ENCODE measurements at places on chromosomes 13 and 19.
A peak's percentile ranks its signal among the peaks of the same experiment; 100 is the strongest.

- DNase-seq, result no peak
These were observed 21.1 kb downstream of the ZNF473 start for GRCh38 chr19:50046649-50047503.

DNA sequence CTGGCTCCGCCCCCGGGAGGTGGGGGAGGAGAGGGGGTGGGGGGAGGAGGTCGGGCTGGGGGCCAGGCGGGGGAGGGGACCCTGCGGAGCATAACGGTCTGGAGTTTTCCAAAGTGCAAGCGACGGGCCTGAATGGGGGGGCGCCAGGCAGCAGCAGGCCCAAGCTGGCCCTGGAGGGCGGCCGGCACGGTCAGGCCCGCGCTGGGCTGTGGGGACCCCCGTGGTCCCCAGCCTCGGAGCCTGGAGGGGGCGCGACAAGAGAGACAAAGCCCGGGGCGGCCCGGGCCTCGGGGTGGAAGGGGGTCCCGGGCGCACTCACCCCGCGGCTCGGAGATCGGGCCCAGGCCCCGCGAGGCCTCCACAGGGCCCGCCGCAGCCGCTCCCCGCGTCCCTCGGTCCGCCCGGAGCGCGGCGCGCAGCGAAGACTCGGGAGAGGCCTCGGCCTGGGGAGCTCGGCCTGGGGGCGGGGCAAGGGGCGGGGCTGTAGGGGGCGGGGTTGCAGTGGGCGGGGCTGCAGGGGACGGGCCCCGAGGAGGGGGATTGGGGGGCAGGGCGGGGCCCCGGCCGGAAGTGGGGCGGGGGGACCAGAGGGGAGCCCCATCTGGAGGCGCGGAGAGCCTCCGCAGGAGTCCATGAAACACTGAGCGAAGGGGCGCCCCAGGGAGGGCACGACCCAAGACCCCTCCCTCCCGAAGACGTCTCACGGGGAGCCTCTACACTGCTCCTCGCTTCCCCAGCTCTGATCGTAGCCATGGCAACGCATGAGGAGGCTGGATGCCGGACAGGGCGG, 47.6 kb downstream of the PTPRS start:
- DNase-seq, result no peak

- no peak for DNase-seq
These were observed 7.3 kb downstream of the EPSTI1 start for GRCh38 chr13:42984691-42985090.

DNA sequence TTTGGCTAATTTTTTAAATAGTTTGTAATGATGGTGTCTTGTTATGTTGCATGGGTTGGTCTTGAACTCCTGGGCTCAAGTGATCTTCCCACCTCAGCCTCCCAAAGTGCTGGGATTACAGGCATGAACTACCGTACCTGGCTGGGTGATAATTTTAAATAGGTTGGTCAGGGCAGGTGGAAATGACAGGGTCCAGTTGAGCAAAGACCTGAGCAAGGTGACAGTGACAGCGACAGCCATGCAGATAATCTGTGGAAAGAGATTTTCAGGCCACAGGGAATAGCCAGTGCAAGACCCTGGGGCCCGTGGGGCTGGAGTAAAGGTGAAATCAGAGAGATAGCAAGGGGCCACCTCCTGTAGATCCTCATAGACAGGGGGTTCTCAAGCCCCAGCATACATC, 3.5 kb downstream of the SPACA6 start:
- no peak for DNase-seq

GRCh38 chr19:10858204-10858828, 10.1 kb downstream of the C19orf38 start:
- no peak for DNase-seq

DNA sequence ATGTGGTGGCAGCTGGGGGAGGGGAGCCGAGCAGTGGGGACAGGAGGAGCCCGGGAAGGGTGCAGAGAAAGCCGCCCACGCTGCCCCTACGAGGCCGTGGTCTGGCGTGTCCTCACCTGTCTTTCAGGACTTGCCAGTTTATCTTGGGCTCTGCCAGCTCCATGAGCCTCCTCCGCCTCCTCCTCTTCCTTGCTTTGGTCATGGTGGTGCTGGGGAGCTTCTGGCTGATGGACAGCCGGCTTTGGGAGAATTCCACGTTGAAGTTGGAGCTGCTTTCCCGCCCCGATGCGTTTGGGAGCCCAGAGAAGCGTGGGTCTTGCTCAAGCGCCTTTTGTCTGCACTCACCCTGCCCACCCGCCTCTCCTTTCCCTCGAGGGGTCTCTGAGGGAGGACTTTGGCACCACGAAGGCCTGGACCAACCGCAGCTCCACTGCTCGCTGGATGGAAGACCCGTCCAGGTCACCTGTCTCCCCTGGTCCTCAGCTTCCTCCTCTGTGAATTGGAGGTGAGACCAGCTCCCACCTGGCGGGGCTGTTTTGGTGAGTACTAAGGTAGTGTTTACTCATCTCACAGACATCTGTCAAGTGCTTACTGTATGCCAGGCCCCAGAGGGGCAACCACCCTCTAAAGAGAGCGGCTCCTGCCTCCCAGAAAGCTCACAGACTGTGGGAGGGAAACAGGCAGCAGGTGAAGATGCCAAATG, 29.7 kb upstream of the MIER2 start:
- DNase-seq, result no peak

- no peak for DNase-seq
These were observed 77.0 kb downstream of the TM9SF2 start for GRCh38 chr13:99577934-99578917.

DNA sequence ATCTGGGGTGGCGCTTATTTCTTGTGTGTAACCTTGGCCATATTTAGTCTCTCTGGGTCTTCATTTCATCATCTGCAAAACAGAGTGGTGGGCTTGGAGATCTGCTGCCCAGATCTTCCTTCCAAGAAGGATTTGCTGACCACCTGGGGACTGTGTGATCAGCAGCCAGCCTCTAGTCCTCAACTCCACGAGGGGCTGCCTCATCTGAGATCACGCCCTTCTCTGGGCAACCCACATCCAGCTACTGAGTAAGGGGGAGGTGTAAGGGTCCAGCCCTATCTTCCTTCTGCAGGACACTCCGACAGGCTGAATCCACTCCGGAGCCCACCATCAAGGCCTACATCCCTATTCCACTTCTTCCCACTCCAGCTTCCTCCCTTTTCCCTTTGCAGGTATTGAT, 57.9 kb downstream of the CHST8 start:
- no peak for DNase-seq

GRCh38 chr19:722553-723101, 13.9 kb downstream of the PALM start:
- no peak for DNase-seq

DNA sequence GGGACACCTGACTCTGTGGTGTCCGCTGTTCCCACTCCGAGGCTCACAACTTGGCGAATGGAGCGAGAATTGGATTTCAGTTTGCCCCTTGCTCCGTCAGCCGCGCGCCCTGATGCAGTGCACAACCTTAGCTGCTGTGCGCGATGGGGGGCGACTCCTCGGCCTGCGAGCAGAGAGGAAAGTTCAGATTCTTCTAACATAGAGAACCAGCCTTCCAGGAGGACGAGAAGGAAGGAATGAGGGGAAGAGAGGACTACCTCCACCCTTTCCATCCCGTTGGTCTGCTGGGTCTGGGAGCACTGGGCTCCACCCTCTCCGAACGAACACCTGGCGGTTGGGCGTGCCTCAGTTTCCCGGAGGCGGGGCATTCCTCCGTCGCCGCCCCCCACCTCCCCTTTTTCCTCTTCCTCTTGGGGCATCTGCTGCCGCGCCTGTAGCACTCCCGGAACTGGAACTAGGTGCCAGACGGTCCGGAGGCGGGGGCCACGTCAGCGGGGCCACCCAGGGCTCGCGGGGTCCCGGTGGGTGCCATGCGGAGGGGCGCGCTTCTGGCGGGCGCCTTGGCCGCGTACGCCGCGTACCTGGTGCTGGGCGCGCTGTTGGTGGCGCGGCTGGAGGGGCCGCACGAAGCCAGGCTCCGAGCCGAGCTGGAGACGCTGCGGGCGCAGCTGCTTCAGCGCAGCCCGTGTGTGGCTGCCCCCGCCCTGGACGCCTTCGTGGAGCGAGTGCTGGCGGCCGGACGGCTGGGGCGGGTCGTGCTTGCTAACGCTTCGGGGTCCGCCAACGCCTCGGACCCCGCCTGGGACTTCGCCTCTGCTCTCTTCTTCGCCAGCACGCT, at the start of gene KCNK6:
TSS of gene KCNK6 (plus strand) at position 425 of the 838 bp plus-strand sequence. CDS start at position 531, 106 bp downstream.
- no peak for DNase-seq

- no peak for DNase-seq
These were observed 1.7 kb upstream of the KLK12 start for GRCh38 chr19:51036519-51036918.

- no peak for DNase-seq
These were observed 11.3 kb upstream of the POU2F2 start for GRCh38 chr19:42143341-42144234.

DNA sequence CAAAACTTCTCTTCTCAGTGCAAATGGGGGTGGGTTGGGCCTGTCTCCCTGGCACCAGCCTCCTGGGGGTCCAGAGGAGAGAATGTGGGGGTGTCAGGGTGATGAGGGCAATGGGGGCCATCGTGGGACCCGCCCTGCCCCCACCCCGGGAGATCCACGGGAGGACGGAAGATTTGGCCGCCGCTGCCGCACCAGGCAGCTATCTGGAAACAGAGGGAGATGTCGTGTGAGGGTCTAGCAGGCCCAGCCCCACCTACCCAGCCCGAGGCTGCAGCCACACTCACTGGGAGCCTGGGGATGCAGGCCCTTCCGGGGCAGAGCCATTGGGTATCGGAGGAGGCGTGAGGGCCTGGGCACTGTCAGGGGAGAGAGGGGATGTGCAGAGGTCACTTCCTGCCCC, 1.8 kb upstream of the TMEM86B start:
- no peak for DNase-seq

GRCh38 chr19:28606269-28607032, 606.5 kb downstream of the UQCRFS1 start:
- no peak for DNase-seq

DNA sequence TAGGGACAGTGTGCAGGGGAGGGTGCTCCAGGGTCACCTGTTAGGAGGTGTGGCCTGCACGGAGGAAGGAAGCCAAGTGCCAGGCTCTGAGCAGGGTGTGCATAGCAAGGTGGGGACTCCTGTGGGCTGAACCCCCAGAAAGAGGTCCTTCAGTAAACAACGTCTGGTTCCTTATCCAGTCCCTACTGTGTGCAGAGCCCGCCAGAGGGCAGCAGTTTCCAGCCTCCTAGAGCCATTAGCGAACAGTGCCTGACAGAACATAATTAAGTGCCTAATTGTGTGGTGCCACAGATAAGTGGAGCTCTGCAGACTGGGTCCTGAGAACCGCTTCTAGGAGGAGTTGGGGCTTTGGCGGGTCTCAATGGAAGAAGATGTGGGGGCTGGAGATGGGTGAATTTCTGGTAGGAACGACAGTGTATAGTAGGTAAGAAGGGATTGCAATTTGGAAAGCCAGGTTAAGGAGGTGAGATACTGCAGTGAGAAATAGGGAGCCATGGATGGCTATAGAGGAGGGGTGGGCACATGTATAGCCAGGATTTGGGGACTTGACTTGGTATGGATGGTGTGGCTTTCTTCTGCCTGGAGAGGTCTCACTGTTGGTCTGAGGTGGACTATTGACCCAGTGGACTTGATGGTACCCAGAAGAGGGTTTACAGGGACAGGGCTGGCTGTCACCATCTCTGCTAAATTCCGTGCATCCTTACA, 323.1 kb downstream of the ZNF536 start:
- no peak for DNase-seq

DNA sequence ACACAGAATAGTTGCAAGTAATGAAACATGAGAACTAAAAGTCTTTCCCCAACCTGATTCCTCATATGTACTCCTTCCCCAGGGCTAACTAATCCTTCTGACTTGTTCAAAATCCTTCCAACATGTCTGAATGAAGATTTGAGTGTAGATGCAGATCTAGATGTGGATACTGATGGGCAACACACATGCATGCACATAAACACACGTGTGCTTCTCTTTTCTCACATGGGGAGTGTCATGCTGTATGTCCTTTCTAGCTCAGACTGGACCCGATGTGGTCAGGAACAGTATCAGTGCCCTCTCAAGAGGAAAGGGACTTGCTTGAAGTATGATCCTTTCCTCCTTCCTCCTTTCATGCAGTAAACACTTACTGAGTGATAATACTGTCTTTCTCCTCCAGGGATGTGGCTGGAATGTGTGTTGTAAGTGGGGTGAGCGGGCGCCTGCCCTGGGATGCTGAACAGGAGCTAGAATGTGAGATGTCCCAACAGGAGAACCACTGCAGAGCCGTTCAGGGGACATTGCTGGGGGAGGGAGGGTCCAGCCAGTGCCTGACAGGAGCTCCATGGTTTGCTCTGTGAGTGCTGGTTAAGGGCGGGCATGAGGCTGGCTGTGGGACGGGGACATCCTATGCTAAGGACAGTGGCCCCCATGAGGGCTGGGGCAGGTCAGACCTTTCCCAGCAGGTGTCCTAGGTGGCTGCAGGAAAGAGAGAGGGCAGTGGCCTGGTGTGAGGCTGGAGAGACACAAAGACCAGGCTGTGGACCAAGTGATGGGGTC, 146.9 kb downstream of the TEX29 start:
- no peak for DNase-seq

DNA sequence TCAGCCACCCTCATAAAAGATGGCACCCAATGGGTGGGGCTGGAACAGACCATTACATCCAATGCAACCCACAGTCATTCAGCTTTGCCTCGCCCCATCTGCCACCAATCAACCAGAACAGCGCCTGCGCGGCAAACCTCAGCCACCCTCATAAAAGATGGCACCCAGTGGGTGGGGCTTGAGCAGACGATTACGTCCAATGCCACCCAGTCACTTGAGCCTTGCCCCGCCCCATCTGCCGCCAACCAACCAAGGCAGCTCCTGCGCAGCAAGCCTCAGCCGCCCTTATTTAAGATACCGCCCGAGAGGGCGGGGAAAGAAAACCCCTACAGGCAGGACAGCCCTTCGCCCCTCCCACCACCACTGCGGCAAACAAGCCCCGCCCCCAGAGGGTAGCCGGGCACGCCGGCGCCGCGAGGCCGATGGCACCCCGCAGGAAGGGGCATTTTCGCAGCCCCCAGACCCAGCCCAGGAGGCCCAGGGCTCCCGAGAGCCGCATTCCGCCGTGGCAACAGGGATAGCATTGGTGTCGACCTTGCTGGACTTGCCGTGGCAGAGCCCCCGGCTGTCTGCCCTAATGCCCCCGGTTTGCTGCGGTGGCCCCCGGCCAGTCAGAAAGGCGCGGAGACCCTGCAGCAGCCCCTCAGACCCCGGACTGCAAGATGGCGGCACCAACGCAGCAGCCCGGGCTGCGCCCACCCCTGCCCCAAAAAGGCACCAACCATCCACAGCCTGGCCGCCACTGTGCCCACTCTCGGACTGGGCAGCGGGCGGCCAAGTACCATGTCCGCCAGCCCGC, 675 bp downstream of the PEG3 start:
- DNase-seq, result peak; percentile 55

- DNase-seq, result no peak
These were observed 20.1 kb downstream of the FPR3 start for GRCh38 chr19:51815043-51815442.
